ENCODE measurements at places on chromosomes 12 and 14.

GRCh38 chr12:124681779-124682391 is 114.5 kb upstream of the NCOR2 start:
- DNase-seq, result no peak

GRCh38 chr12:6996040-6996441 is 22.2 kb downstream of the LPCAT3 start:
- DNase-seq, result no peak

- no peak for DNase-seq
Measured at GRCh38 chr12:26056335-26056734, 68.5 kb downstream of the BHLHE41 start.

GRCh38 chr12:75705749-75706711 is 194.6 kb upstream of the KRR1 start:
- DNase-seq, result no peak

- no peak for DNase-seq
Measured at GRCh38 chr14:32495435-32495734, 166.3 kb downstream of the AKAP6 start.

- DNase-seq, result peak; percentile 72
Measured at GRCh38 chr12:28222081-28222700, 31.9 kb downstream of the CCDC91 start.

GRCh38 chr12:62211510-62211909 is 48.7 kb upstream of the USP15 start:
- DNase-seq, result no peak

GRCh38 chr12:122920687-122921086 is 24.8 kb upstream of the VPS37B start:
- no peak for DNase-seq

DNA sequence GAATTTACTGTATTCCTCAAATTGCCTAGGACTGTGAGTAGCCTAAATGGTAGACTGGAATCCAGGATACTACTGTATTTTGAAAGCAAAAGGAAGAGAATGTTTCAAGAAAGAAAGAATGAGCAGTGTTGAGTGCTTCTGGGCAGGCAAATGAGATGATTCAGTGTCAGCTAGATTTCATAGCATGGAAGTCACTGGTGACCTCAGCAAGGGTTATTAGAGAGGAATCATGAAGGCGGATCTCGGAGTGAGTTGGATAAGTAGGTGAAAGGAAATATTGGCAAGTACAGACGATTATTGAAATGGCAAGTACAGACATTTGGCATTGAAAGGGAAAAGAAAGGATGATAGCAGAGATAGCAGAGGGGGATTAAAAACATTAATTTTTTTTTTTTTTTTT is 27.1 kb downstream of the VRK1 start:
- DNase-seq, result no peak
